ENCODE measurements at places on chromosomes 13 and 19.
A peak's percentile ranks its signal among the peaks of the same experiment; 100 is the strongest.

GRCh38 chr13:112653071-112653470, 36.8 kb upstream of the ATP11A start:
- no peak for DNase-seq

DNA sequence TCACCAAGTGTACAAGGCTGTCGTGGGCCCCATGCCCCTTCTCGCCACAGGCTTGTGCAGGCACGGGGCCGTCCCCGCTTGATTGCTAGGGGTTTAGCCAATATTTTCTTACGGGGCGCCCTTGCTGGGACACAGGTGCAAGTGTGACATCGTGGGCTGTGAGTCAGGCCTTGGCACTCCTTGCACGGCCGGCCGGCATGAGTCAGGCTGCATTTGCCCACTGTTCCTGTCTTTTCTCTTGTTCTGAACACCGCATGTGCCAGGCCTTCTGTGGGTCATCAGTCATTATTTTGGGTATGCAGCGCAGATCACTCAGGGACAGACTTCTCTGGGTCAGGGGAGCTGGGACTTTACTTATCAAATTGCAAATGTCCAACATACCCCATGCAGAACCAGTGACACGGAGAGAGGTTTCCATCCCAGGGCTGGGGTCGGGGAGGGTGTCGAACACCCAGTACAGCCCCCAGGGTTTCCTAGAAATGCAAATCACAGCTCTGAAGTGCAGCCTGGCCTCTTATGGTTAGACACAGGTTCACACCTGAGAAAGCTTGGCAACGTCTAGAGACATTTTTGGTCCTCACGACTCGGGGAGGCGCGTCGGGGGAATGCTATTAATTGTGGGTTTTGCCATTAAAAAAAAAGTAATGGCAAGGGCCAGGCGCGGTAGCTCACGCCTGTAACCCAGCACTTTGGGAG, 22.5 kb upstream of the KLF2 start:
- DNase-seq, result no peak

DNA sequence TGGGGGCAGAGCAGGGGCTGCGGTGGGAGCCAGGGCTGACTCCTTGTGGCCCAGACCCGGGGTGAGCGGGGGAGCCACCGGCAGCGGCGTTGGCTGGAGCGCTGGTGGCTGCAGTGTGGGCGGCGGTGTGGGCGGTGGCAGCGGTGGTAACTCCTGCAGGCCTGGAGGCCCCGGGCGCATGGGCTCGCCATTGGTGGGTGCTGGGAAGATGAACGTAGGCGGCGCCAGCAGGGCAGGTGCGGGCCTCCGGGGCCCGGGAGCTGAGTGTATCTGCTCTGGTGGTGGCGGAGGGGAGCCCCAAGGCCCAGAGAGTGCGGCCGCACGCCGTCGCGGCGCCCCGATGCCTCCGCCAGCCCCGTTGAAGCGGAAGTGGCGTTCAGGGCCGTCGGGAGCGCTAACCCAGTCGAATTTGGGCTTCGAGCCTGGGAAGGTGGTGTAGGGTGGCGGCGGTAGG, 2.0 kb downstream of the GGN start:
- no peak for DNase-seq

- no peak for DNase-seq
Observed at GRCh38 chr19:608155-609003, 18.7 kb downstream of the HCN2 start.

DNA sequence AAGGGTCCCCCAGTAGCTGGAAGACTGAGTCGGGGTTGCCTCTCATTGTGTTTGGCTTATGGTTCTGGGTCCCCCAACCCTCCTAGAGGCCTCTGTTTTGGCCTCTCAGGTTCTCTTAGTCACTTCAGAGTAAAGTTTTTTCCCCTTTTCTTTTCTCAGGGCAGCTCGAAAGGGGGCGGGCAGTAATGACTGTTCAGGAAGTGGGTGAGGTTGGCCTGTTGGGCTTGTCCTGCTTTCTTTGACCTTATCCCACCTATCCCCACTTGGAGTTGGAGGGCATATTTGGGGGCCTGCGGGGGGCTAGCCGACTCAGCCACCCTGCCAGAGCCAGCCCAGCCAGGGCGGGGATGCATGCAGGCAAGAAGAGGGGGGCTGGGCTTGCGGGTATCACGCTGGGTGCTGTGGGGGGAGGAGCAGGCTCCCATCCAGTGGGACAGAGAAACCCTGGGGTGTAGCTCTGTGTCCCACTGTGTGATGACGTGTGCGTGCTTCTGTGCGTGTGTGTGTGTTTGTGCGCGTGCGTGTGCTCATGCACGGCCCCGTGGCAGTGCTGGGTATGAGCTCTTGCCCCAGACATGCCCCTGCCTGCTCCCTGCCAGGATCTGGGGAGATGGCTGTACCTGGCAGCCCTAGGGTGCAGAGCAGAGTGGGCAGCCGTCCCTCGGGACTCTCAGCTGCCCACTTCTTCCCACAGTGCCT, 1.4 kb downstream of the CIC start:
- DNase-seq, result no peak

DNA sequence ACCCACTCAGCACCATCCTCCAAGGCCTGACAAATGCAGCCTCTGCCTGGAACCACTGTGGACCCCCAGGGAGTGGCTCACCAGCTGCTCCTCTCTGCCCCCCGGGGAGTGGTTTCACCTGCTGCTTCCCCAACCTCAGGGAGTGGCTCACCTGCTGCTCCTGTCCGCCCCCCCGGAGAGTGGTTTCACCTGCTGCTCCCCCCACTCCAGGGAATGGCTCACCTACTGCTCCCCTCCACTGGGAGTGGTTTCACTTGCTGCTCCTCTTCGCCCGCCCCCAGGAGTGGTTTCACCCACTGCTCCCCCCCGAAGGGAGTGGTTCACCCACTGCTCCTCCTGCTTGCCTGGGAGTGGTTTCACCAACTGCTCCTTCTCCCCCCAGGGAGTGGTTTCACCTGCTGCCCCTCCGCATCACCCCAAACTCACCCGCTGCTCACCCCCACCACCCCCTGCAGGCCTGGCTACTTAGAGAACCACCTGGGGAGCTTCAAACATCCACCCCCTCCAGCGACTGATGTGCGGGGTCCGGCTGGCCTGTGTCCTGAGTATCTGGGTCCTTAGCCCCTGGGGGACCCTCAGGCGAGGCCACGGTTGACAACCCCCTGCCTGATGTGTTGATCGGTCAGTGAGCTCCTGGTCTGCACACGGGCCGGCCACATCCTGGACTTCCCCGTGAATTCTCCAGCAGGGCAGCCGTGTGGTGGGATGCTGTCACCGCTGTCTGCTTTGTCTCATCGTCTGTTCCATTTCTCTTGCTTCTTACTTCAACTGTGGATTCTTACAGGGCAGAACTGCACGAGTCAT, 14.6 kb upstream of the TMEM255B start:
- no peak for DNase-seq

DNA sequence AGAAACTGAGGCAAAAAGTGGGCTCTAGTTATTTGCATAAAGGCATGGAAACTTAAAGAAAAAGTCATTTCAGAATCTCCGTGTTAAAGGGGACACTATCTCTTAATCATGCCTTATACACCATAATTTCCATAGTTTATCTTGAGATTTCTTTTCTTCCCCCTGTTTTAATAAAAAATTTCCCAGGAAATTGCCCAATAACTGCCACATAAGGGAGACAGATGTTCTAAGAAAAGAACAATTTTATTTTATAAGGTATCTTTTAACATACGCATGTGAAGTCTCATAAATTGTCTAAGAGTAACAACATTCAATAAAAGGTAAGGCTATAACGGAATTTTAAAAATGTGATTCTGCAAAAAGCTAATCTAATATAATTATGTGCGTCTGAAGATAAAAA, 371.3 kb downstream of the IRS2 start:
- no peak for DNase-seq

- no peak for DNase-seq
Observed at GRCh38 chr19:29516821-29517395, 8.9 kb upstream of the VSTM2B start.

- DNase-seq, result no peak
Observed at GRCh38 chr13:66425741-66426140, 804.4 kb downstream of the PCDH9 start.

GRCh38 chr13:99275093-99275469, 16.9 kb upstream of the GPR18 start:
- DNase-seq, result peak; percentile 47

DNA sequence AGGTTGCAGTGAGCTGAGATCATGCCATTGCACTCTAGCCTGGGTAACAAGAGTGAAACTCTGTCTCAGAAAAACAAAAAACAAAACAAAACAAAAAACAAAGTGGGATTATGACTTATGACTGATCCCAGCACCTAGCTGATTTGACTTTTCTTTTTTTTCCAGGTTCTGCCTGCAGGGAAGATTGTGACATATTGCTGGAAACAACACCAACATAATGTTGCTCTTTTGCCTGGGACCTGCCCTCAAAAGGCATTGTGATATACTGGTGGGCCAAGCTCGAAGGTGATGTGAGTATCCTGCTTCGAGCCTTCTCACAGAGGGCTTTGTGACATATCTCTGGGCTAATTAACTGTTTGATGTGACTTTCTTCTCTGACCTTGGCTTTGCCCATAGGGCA, 42.0 kb upstream of the ZNF43 start:
- no peak for DNase-seq

Data from AG04449 (cell line).